ENCODE measurements at places on chromosomes 2 and 18.

GRCh38 chr2:24970483-24971285, 1.1 kb downstream of the DNAJC27 start:
- peak; percentile 37 for DNase-seq

GRCh38 chr18:45588376-45589355, 26.6 kb upstream of the SLC14A2 start:
- DNase-seq = peak; percentile 72

DNA sequence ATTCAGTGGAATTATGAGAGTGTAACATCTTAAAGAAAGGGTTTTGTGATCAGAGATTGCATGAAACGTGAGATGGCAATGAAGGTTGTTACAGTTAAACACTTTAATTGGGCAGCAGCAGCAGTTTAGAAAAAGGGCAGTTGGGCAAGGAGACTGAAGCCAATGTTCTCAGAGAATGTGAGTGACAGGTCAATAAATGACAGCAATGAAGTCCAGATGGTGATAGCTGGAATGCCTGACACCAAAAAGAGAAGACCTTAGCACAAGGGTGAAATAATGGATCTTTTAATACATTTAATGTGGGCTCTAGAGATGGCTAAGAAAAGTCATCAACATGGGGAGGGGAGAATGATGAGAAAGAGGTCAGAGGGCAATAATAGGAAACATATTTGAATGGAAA, 89.4 kb upstream of the CDH7 start:
- DNase-seq = no peak

DNA sequence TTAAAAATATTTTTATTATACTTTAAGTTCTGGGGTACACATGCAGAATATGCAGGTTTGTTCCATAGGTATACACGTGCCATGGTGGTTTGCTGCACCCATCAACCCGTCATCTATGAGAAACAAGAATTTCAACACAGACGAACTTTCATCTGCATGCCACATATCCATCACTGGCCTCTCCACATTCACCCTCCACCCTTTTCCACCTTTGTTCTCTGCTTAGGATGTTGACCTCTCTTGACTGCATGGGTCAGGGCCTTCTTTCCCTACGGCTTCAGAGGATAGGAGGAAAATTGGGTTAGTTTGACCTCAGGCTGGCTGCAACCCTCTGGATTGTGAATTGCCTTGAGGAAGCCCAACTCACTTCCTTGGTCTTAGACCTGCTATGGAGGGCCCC, 260.9 kb downstream of the MREG start:
- no peak for DNase-seq

DNA sequence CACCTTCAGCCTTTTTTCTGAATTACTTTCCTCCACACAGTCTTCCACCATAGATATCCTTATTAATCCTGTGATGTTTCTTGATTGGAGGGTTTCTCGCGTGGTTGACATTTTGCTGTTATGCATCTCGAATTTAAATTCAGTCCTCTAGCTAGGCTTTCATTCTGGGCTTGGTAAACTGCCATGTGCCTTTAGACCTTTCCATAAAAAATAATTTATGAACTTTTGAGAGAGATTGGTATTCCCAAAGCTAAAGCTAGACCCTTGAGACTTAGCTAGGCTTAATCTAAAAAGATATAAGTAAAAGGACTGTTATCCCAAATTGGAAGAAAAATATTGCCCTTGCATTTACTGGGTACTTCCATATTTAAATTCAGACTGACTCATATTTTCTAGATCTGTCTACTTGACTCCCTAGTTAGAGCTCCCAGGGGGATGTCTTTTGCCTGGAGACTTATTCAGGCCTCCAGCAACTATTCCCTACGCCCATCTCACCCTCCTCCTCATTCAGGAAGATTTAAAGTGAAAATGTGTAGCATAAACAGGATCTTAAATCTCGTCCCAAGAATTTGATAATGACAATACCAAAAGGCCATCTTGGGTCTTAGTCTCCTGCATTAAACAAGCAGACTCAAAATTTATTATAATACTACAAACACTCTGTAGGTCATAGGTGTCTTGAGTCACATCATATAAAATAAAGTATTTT, 60.3 kb downstream of the KIAA2012 start:
- DNase-seq = no peak

DNA sequence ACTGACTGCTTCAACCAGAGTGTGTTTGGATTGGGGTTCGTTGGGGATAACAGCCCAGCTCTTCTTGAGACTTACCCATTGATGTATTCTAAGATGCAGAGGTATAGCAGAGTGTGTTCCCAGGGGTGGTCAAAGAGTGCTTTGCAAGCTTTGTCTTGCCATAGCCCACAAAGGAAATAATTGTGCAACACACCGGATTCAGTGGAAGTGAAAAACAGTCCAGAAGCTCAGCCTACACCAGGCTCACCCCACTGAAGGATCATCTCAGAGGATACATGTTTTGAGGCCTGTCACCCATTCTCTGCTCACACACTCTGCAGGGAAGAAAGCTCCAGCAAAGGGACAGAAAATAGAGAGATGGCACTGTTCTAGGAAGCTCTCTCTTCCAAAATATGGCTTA, 9.6 kb downstream of the CACNB4 start:
- no peak for DNase-seq

GRCh38 chr18:54263904-54264336, 5.4 kb upstream of the POLI start:
- no peak for DNase-seq

DNA sequence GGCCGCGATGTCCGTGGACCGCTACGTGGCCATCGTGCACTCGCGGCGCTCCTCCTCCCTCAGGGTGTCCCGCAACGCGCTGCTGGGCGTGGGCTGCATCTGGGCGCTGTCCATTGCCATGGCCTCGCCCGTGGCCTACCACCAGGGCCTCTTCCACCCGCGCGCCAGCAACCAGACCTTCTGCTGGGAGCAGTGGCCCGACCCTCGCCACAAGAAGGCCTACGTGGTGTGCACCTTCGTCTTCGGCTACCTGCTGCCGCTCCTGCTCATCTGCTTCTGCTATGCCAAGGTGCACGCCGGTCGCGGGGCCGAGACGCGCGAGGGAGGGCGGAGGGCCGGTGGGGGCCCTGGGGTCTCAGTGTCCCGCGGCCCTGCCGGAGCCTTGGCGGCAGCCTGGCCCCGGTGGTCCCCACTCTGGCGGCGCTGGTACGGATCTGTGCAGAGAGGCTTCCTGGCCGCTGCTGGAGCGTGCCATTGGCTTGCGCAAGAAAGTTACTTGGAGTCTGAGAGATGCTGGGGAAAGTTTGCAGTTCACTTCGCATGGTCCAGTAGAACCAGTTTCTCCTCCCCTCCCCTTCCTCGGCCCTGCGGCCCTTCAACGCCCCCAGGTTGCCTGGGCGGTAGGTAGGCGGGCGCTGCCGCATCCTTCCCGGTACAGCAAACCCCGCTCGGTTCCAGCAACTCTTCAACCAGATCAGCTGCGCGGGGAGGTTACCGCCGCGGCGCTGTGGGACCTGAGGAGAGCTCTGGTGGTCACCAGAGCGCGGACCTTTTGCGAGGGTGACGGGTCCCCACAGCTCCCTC, 1.5 kb downstream of the GALR1 start:
- DNase-seq = no peak

GRCh38 chr2:181275643-181276070, 181.5 kb upstream of the ITGA4 start:
- DNase-seq = no peak

DNA sequence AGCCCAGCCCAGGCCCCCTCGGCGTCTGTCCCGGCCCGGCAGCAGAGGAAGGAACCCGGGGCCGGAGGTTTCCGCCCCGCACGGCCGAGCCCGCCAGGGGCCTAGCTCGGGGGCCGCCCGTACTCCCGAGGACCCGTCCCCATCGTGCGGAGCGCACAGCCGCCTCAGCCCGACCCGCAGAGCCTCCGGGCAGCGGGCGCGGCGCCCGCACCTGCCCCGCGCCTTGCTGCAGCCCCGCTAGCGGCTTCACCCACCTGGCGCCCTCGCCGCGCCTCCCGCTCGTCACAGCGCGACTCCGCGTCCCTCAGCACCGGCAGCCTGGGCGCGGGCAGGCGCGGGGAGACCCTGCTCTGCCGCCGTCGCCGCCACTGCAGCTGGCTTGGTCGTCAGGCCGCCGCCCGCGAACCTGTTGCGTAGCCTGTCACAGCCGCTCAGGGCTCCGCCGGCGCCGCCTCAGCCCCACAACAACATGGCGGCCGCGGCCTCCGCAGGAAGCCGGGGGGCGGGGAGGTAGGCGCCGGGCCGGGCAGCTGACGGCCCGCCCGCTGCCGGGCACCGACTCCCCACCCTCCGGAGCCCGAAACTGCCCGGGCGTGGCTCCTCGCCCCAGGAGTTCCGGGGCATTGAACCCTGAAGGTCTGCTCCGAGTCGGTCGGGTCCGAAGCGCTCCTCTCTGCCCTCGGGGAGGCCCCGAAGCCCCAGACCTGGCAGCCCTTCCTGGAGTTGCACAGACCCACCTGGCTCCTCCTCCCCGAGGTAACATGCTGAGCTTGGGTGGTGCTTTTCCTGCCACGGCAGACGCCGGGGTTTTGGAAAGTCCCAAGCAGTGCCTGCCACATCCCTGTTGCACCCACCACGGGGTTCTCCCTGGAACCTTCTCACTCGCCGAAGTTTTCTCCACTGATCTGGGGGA, at the start of gene ITSN2:
ITSN2 (minus strand) TSS at position 487 of the 913 bp plus-strand sequence. CDS start 32,454 bp downstream, outside the sequence.
- DNase-seq = peak; percentile 94

GRCh38 chr2:233414777-233415570, 60.7 kb downstream of the DGKD start:
- DNase-seq = peak; percentile 57

GRCh38 chr2:105600949-105601794, 143.5 kb upstream of the NCK2 start:
- no peak for DNase-seq

- no peak for DNase-seq
These were observed 166.5 kb upstream of the COPS8 start for GRCh38 chr2:236919209-236919608.

- DNase-seq = no peak
These were observed 35.1 kb downstream of the REEP1 start for GRCh38 chr2:86302320-86302719.

GRCh38 chr2:216618785-216619184, 14.4 kb upstream of the IGFBP2 start:
- DNase-seq = no peak

- peak; percentile 90 for DNase-seq
These were observed 228.6 kb downstream of the SATB2 start for GRCh38 chr2:199228887-199229819.

GRCh38 chr2:128564131-128564530, 245.5 kb upstream of the HS6ST1 start:
- DNase-seq = no peak

DNA sequence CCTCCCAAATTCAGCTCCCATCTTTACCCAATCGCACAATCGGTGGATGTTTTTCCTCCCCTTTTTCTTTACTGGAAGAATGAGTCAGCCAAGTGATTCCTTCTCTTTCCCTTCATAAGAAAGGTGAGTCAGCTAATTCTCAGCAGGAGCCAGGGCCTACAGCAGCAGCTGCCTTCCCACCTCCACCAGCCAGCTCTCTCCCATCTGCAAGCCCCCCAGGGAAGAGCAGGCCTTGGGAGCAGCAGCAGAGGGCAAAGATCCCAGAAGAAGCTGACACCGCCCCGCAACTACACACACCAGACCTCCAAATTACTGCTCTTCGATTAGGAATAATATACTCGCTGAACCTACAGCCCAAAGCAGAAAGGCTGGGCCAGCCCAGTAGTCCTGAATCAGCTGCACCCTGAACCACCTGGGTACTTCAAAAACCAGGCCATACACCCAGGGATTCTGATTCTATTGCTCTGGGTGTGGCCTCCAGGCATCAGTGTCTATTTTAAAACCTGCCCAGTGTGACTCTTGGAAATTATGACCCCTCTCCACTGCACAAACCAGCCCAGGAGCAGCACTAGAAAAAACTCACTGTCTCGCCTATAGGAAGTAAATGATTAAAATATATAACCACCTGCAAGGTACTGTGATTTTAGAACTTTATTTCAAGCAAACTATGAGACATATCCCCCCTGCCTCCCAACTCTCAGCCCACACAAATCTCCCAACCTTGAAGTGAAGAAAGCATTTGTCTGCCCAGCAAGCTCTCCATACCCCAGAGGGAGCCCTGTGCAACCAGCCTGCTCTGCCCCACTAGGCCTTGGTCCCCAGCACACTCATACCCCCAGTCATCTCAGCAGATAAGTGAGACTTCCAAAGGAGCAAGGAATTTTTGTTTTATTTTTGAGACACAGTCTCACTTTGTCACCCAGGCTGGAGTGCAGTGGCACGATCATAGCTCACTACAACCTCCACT, 7.3 kb downstream of the SFXN5 start:
- peak; percentile 72 for DNase-seq

DNA sequence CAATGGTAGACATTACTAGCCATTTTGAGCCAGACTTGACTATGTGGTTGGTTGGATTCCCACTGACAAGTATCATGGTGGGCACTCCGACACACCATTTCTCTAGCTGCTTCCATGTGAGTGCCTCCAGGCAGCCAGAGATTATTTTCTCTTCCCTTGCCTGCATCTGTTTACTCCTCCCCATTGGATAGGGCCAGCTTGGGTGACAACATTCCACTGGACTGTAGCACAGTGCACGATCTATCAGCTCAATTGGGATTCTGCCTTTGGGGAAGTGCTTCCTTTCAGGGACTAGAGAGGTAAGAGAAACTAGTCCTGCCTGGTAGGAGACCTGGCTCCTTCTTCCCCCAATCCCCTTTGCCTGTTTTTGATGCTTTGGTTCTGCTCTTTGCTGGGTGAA, 49.0 kb upstream of the MAP4K3 start:
- DNase-seq = no peak

GRCh38 chr2:8193686-8194615, 487.9 kb upstream of the ID2 start:
- DNase-seq = no peak

GRCh38 chr2:17148407-17149145, 369.7 kb downstream of the RAD51AP2 start:
- DNase-seq = peak; percentile 23

DNA sequence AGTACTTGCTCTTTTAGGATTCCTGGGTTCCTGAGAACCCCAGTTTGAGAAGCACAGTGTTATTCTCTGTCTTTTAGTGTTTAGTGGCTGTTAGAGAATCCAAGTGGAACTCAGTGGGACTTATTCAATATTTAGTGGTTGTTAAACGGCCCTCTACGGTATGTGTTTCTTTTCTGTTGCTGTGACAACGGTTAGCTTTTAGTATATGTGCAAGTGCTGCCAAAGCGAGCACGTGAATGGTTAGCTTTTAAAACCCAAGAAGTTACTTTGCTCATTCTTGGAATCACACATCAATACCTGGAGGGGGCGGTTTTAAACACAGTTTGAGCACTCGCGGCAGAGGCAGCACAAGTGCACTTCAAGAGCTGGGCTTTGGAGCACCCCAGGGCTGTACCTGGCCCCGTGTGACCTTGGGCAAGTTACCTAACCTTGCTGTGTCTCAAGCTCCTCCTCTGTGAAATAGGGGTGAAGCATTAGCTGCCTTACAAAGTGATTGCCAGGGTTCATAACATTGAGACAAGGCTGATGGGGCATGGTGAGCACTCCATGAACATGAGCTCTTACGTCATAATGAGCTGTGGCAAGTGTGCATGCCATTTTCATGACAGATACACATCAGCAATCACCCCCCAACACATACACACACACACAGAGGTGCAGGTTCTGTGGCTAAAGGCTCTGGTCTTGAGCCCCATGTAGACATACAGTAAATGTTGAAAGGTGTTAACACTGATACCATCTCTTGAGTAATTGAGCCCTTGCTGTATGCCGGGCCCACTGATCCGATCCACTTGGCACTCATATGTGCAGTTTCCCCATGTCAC, 234.1 kb downstream of the ALPK2 start:
- DNase-seq = no peak

All from GM03348 (cell line).